ENCODE measurements at places on chromosomes 12 and 14.

GRCh38 chr14:56118611-56119181 lies 485 bp downstream of the PELI2 start:
- no peak for DNase-seq

DNA sequence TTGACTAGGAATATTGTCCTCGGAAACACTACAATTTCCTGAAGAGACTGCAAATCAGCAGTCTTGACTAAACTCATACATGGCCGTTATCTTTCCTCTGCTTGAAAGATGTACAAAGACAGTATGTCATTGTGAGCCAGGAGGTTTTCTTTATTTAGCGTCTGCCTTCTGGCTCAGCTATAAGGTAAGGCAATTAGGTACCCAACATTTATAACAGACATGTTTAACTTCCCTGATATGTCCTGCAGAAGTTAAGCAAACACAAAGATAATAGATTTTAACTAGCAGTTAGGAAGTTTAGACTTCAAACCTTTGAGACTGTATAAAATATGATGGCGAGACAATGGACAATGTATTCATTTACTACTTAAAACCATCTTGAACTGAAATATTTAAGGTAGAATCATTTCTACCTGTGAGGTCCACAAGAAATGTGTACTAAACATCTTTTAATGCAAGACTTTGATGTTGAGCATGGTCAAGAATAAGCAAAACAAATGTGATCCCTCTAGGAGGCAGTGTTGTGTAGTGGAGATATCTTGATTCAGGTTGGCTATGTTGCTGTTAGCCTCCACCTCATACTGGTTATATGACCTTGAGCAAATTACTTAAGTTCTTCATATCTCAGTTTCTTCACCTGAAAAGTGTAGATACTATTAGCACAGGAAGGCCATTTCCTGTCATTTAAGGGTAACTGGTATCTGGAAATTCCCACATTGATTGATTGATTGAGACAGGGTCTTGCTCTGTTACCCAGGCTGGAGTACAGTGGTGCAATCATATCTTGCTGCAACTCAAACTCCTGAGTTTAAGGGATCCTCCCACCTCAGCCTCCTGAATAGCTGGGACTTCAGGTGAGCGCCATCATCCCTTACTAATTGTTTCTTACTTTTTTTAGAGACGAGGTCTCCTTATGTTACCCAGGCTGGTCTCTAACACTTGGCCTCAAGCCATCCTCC lies 96.3 kb upstream of the EEA1 start:
- no peak for DNase-seq

DNA sequence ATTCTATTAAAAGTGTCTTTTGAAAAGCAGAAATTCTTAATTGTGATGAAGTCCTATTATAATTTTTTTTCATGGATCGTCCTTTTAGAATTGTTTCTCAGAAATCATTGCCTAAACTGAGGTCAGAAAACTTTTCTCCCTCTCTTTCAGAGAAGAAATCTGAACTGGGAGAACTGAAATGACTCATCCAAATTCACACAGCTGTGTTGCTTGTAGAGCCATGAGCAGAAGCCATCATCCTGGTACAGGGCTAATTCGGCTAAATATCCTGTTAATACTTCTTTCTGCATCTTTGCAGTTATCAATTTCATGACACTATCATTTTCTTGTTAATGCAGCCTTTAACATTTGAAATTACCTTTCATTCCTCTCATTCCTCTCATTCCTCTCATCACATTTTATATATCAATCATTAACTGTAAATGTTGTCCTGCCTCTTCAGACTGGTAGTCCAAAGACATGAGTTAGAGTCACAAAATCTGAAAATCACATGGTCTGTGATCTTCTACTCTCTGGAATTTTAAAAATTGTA lies 15.5 kb downstream of the SLC15A5 start:
- no peak for DNase-seq

DNA sequence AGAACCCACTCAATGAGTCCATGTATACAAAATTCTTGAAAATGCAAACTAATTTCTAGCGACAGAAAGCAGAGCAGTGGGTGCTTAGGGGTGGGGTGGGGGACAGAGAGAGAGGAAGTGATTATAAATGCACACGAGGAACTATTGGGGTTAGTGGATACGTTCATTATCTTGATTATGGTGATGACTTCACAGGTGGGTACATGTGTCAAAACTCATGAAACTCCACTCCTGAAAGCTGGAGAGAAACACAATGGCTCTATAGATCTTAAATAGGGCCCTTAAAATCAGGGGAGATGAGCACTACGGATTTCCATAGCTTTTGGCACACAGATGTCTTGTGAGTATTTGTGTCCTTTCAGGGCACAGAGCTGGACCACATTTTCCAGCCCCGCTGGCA lies 59.9 kb downstream of the STON2 start:
- no peak for DNase-seq

- DNase-seq, result no peak
Observed at GRCh38 chr12:52767020-52767379, 10.1 kb downstream of the KRT76 start.
